ENCODE measurements at places on chromosomes 13 and 19.
A peak's percentile ranks its signal among the peaks of the same experiment; 100 is the strongest.

DNA sequence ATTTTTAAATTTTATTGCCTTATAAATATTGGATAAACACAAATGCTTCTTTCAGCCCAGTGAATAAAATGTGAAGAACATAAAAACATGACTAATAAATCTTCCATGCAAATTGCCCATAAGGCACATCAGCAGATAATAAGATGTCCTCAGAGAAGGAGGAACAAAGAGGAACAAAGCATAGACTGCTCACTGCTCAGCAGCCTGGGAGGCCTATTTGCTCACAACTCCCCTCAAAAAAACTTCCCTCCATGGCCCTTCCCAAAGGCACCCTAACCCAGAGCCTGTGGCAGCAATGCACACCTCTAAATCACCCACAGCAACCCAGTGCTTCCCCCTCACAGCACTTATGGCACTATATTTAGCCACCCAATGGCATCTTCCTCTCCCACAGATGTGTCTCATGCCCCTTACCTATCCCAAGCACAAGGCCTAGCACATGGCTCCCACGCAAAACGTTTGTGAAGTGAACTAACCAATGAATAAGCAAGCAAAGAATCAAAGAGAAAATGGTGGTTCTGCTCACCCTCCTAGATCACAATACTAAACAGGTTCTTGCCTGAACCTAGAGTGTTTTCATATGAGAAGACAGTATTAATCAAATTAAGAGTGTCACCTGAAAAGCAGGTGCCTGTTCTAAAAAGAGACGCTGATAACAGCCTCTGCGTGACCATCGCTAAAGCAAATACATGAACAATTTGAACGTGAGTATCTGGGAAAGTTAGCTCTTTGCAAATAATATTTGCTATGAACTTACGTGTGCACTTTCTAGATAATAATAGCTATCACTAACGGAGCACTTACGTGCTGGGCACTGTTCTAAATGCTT is 96.9 kb downstream of the TBC1D4 start:
- DNase-seq: no peak

GRCh38 chr19:42401365-42402303 is 11.5 kb upstream of the CNFN start:
- no peak for DNase-seq

- DNase-seq: no peak
These were observed 748.8 kb downstream of the LIG4 start for GRCh38 chr13:107466326-107467099.

GRCh38 chr19:42270346-42271044 is 1.4 kb downstream of the CIC start:
- DNase-seq: peak; percentile 69

GRCh38 chr13:84096216-84096615 is 213.9 kb upstream of the SLITRK1 start:
- DNase-seq: no peak

DNA sequence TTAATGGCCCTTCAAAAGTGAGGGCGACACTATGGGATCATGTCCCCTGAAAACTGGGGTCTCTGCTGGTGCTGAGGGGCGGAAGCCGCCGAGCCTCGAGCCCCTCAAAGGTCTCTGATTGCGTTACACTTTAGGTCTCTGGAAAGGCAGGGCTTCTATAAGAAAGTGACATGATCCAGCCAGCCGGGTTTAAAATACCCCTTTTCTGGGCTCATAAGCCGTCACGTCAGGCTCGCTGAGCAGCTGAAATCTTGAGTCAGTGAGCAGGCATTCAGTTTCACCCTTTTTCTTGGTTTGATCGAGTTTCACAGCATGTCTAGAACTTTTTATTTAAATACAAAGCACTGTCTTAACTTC is 600 bp upstream of the HMGB1 start:
- DNase-seq: no peak

GRCh38 chr19:38975861-38976271 is 324 bp upstream of the FBXO17 start:
- no peak for DNase-seq

GRCh38 chr13:110443622-110444225 is 117.8 kb downstream of the RAB20 start:
- DNase-seq: no peak

DNA sequence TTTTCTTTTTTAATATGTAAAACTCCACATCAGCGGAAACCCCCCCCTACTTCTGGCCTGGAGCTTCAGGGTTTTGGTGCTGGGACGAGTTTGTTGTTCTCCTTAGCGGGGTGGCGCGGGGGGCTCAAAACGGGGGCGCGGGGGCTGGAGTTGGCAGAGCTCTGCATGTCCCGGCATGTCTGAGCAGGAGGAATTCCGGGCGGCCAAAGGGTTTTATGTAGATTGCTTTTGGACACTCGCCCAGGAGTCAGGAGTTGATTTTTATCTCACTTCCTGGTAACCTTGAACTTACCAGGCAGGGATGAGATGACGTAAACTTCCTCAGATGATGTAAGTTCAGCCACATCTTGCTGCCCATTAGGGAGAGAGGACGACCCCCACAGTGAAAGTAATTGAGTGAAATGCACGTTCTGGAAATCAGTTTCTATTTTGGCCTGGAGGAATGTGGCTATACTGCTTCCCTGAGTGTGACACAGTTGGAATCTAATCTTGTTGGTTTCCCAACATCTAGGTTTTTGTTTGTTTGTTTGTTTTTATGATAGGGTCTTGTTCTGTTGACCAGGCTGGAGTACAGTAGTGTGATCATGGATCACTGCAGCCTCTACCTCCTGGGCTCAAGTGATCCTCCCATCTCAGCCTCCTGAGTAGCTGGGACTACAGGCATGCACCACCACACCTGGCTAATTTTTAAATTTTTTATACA is 21.0 kb upstream of the GDF15 start:
- DNase-seq: no peak

DNA sequence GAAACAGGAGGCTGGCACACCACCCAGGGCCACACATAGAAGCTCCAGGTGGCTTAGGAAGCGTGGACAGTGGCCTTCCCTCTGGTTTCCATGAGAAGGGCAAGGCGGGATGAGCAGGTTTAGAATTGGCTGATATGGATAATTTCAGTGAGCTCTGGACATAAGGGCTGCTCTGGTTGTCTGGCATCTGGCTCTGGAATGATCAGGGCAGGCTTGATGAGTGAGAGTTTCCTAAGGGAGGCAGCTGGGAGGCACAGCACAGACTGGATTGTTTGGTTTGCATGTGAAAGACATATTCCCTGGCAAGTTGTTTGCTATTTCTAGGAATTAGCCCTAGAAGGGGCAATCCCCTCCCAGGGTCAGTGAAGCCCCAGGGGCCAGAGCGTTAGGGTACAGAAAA is 129.5 kb downstream of the ATP8A2 start:
- DNase-seq: no peak

GRCh38 chr19:35397064-35397463 is 26.2 kb downstream of the GPR42 start:
- DNase-seq: no peak

DNA sequence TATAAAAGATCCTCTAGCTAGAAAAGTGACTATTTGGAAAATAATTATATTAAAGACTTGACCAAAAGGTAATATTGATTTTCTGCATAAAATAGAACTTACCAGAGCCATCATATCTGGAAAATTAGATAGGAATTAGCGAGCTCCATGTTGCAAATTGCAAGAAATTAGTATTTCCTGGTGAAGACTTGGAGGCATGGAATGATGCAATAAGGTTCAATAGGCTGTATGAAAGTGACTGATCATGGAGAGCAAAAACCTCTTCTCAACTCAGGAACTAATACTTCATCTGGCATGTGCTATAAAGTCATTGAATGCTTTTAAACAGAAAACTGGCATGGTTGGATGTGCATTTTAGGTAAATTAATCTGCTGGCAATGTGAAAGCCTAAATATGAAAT is 66.3 kb upstream of the UFM1 start:
- no peak for DNase-seq

DNA sequence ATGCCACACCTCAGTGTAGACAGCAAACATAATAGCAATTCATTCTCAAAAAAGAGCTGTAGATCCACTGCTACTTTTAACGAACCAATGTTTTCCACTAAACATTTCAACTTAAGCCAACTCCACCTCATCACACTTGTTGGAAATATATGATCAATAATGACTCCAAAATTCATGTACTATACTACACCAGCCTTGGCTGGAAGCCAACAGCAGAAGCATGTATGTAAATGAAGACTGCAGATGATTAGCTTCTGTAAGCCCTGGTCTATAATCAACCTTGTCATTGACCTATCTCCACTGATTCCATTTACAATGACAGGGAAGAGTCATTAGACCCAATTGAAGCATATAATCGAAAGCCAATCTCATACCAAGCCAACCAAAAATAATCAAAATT is 71.7 kb downstream of the STK24 start:
- DNase-seq: no peak
